ENCODE measurements at places on chromosomes 5 and 9.
A peak's percentile ranks its signal among the peaks of the same experiment; 100 is the strongest.

GRCh38 chr5:13511442-13511841 lies 433.0 kb downstream of the DNAH5 start:
- no peak for DNase-seq

GRCh38 chr9:137159105-137160053 lies 10.5 kb downstream of the LRRC26 start:
- no peak for DNase-seq

GRCh38 chr5:133514456-133514855 lies 97.9 kb downstream of the FSTL4 start:
- no peak for DNase-seq

DNA sequence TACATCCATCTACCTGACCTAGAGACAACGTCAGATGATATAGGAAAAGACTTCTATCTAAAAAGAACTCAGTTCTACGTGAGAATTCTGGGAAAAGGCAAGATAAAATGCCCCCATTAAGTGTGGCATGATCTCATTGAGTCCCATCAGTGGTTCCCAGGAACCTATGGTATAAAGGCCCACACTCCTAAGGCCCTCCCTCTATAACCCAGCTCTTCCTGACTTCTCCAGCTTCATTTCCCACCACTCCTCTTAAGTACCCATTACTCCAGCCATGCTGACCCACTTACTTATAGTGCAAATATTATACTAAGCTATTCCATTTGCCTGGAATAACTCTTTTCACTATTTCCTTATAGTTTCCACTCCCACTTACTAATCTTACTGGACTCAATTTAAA lies 95.4 kb upstream of the NR5A1 start:
- no peak for DNase-seq

GRCh38 chr9:14692470-14693250 lies 572 bp downstream of the ZDHHC21 start:
- peak; percentile 51 for DNase-seq

DNA sequence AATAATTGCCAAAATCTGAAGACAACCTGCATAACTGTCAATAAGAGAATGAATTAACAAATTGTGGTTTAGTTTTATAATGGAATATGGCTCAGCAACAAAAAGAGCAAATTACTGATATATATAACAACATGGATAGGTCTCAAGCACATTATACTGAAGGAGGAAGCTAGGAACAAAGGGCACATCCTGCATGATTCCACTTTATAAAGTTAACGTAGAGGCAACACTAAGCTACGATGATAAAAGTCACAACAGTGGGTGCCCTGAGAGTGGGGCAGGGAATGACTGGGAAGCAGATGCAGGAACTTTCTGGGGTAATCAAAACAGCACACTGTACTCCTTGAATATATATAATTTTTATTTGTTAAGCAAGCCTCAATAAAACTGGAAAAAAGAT lies 165.2 kb downstream of the RMI1 start:
- no peak for DNase-seq

Data from NB4 (cell line).